ENCODE measurements at places on chromosomes 4 and X. TPM values are rescaled to one million over a fixed set of nuclear protein-coding genes. Genes with fewer than 3 reads are reported as not detected.

GRCh38 chr4:186839122-186840037 is 115.7 kb upstream of the FAT1 start:
- no peak for DNase-seq

Gene GAGE12F
- not detected for total RNA-seq

DNA sequence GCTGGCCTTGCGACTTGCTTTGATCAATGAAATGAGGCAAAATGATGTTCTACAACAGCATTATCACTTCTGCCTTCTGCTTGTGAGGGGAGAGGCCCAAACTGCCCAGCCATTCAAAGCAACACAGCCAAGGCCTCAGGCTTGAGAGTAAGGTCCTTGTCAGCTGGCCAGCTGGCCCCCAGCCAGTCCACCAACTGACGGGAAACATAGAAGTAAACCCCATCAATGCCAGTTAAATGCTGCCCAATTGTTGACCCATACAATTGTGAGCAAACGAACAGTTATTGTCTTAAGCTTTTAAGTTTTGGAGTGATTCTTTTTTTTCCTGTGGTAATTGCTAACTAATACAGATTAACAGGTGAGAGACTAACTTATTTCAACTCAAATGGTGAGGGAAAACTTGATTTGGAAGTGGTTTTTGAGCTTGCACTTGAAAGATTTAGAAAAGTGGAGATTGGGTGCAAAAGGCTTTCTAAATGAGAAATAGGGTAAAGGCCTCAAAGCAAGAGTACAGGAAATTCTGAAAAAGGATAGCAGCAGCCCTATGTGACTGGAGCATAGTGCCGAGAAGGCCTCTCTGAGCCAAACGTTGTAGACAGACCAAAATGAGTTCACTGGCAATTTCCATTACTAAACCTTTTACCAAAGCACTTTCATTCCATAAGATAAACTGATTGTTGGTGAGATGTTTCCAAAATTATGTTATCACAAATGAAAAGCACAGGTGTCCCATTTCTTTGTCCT is 66.9 kb downstream of the ARHGEF38 start:
- peak; percentile 43 for DNase-seq

GRCh38 chr4:56799824-56800756 is 21.4 kb downstream of the SPINK2 start:
- peak; percentile 87 for DNase-seq

DNA sequence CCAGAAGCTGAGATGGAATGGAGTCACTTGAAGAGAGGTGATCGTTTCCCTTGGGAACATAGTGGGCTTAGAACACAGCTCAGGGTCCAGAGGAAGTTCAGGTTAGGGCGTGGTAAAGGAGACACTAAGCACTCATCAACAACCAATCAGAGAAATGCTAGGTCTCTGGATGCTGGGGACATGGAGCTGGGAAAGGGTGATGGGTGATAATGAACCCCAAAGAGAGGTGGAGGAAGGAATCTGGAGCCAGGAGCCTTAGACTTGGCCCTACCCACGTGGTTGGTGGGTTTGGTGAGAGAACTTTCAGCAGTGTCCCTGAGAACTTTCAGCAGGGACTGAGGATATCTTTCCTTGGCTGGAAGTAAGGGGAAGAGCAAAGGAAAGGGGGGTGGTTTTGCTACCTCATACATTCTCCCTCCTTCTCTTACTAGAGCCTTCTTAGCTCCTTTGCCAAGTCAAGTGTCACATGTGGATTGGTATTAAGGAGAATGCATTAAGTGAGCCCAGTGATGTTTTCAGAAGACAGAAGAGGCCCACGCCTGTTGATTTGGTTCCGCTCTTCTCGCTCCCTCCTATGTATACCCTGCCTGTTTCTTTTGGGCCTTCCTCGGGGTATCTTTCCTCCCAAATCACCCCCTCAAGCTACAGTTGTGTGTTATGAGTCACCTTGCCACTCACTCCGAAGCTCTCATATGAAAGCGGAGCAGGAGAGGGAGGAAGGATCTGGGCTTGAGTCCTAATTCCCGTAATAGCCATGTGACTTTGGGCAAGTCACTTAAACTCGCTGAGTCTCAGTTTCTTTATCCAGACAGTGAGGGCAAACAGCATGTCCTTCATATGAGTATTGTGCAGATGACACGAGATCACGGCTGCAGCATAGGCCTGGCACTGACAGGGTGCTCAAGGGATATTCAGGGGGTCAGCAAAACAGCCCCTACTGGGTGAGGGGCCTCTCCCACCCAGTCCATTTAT is 63.1 kb downstream of the TSC22D3 start:
- peak; percentile 17 for DNase-seq

GRCh38 chr4:10168151-10168550 is 51.6 kb upstream of the WDR1 start:
- DNase-seq: peak; percentile 41

DNA sequence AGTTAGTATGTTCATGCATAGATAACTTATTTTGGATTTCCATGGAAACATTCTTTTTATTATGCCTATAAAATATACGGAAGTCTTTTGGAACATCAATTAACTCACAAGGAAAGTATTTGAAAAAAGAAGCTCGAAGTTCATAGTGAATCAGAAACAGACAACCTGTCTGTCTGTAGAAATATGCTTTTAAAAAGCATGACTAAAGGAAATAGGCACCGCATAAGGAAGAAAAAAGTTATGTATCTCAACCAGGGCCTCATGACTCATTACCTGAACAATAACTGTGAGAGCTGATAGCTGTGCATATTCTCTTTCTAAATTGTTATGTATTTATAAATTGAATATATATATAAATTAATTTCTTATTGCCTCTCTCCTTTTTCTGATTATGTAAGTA is 324.1 kb downstream of the TLL1 start:
- DNase-seq: no peak

DNA sequence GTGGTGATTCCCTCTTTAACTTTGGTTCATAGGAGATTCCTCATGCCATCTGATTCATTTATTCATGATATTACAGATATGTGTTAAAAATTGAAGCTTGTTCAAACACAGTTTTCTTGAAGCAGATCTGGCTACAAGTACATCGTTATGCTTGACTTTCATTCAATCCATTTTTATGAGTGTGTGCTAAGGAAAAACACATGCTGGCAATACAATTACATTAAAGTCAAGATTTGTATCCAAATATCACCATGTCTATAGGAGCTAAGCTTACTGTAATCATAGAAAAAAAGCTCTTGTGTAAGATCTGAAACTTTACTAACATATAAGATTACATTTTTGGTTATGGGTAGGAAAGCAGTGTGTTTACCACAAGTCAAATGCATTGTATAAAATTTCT is 151.8 kb upstream of the FAT1 start:
- no peak for DNase-seq

- DNase-seq: no peak
These were observed 15.2 kb downstream of the ADGRG2 start for GRCh38 chrX:19107035-19107434.

Gene HSD17B13
- total RNA-seq: under 0.01 TPM

Gene ADGRA3
- total RNA-seq: 15.3 TPM

Gene LGI2
- total RNA-seq: under 0.01 TPM

DNA sequence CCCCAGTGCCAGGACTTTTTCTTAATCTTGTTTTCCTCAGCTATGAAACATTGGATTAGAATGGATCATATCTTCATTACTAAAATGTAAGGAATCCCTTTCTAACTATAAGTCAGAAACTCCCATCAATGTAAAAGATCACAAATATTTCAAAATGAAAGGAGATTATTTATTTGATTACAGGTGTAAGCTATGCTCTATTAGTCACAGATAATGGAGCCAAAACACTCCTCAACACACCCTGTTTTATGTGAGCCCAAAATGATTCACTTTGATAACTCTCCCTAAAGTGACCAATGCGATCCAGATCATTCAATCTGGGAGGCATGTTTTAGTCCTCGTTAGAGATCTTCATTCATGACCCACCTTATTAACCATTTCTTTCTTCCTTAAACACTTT is 566.7 kb upstream of the TENM3 start:
- no peak for DNase-seq

- DNase-seq: no peak
These were observed 195.9 kb downstream of the KDR start for GRCh38 chr4:54929459-54929858.

GRCh38 chr4:119040261-119040660 is 95.4 kb upstream of the MYOZ2 start:
- no peak for DNase-seq

Gene PLP1
- 1.0 TPM for total RNA-seq

DNA sequence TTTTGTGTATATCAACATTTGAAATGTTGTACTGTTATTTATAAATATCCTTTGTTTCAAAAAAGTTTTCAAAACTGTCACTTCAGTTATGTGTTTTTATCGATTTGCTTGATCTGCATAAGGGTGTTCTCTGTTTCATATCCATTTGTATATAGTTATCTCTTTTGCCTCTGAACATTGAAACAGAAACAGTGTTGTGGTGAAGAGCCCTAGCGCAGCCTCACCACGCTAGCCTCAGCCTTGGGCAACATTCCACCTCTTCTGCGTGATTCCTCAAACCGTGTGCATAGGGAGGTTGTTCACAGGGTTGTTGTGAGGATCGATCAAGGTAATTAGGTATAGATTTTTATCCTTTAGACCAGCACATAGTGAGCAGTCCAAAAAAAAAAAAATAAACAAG is 287.0 kb upstream of the GALNT7 start:
- DNase-seq: no peak

DNA sequence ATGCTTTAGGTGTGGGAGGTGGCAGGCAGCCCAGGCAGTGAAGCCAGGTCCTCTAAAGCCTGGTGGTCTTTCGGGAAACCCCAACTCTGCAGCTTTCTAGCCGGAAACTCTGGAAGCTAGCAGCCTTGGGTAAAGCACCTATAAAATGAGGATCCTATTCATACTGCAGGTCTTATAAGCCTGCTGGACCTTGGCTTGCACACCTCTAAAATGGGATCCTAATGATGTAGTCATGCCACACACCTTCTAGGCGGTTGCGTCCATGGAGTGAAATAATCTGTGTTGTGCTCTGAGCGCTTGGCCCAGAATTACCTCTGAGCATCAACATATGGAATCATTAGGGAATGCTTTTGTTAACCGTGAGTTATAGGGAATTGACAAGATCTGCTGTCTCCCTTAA is 36.0 kb upstream of the STS start:
- no peak for DNase-seq

DNA sequence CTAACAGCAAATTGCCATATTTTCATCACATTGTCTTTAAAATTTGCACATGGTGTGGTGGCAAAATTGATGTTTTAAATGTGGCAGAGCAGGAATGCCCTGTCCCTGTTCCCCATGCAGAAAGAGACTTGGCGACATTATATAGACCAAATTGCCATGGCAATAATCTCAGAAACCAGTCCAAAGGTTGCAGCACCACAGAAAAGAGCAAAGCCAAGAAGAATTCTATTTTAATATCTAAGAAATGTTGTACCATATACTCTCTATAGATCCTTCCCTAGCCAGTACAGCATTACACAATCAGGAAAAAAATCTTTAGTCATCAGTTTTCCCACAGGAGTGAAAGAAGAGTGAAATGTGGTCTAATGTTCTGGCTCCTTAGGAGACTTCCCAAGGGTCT is 80.0 kb downstream of the UGT2B28 start:
- no peak for DNase-seq

DNA sequence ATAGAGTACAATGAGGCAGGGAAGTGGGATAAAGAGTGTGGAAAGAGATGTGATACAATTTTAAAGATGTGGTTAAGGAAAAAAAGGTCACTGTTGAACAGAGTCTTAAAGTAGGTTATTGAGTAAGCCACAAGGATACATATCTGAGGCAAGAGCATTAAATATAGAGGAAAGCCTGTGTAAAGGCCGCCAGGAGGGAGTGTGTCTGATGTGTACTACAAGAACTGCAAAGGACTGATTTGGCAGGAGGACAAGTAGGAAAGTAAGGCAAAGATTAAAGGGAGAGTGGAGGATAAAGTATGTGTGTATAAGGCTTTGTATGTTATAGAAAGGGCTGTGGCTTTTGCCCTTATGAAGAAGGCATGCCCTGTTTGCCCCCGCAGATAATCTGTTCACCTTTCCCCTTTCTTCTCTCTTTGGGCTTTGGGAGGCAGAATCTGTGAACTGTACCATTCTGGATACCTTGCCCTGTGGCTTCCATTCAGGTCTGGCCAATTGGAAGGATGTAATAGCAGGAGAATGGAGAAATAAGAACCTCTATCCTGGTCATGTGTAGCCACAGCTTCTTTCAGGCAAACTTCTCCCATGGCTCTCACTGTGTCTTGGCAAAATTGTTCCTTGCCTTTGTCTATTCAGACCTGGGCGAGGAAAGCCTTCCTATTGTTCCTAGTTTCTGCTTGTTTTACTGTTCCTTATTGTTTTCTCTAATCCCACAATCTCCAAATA is 68.9 kb upstream of the FAM47B start:
- no peak for DNase-seq

- DNase-seq: no peak
These were observed 119.1 kb upstream of the CNKSR2 start for GRCh38 chrX:21255032-21255618.

GRCh38 chr4:71857713-71858451 is 74.0 kb upstream of the GC start:
- DNase-seq: no peak

All from dermis microvascular lymphatic vessel endothelial cell (primary cell).